Right kidney (tissue), 9 donors: ENCODE measurements at places on chromosomes 4 and X.

DNA sequence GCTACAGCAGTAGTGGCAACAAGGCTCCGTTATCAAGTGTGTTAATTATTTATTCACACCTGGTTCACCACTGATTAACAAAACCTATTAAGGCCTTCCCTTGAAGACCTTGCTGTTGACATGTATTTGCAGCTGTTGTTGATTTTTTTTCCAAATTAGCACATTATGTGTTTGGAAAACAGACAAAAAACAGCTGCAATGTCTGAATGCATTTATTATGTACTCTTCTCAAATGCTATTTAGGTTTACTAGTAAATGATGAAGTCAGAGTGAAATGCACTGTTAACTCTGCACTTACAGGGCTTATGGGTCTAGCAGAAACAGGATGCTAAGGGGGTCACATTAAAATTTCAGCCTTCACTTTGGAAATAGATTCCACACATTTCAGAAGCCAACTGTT, 99.5 kb upstream of the PCDH7 start:
- no peak for DNase-seq

- no peak for DNase-seq
These were observed 949.0 kb downstream of the CCSER1 start for GRCh38 chr4:91076147-91076546.

- DNase-seq = no peak
These were observed 21.6 kb downstream of the CCNG2 start for GRCh38 chr4:77178560-77178959.

- no peak for DNase-seq
These were observed 108.8 kb upstream of the STIM2 start for GRCh38 chr4:26751838-26752237.

GRCh38 chrX:76520273-76521054, 93.0 kb downstream of the MAGEE1 start:
- no peak for DNase-seq

DNA sequence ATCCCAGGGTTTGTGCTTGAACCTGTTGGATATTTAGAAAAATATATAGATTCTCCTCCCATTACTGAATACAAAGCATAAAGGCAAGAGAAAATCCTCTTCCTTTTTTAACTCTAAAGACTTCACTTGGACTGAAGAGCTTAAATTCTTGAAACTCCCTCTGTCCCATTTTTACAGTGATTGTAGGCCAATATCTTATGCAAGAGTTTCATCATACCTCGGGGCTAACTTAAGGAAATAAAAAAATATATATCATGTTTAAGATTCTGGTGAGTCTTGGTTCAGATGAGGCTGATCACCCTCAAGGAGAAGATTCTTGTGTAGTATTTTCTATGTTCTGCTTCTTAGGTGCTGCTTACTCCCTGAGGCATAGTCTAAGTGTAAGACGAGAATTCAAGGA, 1449.6 kb downstream of the C4orf33 start:
- no peak for DNase-seq

GRCh38 chrX:70264784-70265183, 3.4 kb upstream of the ARR3 start:
- DNase-seq = no peak

DNA sequence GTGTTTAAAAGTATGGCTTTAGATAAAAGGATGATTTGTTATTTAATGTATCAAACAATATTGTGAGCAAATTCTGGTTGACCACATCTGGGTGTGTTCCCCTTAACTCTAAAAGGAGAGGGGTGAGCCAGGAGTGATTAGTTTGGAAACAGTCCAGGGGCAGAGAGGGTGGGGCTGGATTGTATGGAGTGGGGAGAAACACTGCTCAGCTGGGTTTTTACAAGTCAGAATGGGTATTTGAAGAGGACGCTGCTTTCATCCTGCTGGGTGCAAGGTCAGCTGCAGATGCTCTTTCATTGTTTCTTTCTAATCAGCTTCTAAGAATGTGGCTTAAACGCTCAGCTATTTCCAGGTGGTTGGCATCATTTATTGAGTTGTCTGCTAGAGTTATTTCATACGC, 82.8 kb upstream of the LIMCH1 start:
- no peak for DNase-seq

GRCh38 chr4:136985683-136986082, 546.6 kb downstream of the PCDH18 start:
- no peak for DNase-seq

DNA sequence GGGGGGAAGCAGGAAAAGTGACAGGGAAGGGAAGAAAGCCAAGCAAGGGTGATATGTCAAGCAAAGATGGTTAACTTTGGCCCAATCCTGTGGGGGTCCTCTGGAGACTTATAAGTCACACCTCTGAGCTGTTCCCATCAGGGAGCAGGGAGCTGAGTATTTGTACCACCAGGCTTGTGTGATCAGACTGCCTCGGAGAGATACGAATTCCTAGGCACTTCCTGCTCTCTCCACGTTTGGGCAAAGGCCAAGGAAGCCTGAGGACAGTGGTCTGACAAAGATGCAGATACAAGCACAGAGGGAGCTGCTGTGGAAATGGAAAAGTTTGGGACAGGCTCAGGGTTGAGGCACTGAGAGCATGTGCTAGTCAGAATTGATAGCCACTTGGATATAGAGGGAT, 10.4 kb upstream of the PPP3CA start:
- no peak for DNase-seq

GRCh38 chrX:97189668-97190067, 306.0 kb downstream of the RPA4 start:
- no peak for DNase-seq

GRCh38 chrX:65035446-65035770, 59.2 kb upstream of the ZC4H2 start:
- DNase-seq = no peak

DNA sequence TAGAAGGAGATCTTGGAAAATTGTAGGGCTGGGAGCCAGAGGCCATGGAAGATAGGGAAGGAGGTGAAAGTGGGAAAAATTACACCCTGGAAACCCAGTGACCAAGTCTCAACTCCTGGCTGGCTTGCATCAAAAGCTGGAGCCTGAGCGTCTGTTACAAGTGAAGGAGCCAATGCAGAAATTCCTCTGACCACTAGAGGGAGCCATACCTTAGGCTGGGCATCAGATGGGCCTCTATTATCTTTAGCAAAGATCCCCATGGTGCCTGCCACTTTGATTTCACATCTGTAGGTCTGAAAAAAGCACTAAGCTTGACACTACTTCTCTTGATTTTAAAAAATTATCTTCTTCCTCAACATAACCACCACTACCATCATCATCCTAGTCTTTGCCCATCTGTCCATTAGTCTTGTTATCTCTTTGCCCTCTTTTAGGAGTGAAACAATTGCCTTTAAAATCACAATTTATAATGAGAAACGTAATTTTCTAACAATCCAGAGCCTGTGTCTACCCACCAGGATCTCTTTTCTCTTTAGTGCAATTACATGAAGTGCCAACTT, 62.9 kb downstream of the ANAPC4 start:
- peak; percentile 41 for DNase-seq

- DNase-seq = peak; percentile 33
These were observed 80.2 kb upstream of the CBLL2 start for GRCh38 chrX:22192419-22193060.

- peak; percentile 84 for DNase-seq
These were observed at the start of gene BMPR1B for GRCh38 chr4:94757192-94758140. BMPR1B (plus strand) TSS chr4:94757955; CDS start chr4:95104425, 346,470 bp downstream.

DNA sequence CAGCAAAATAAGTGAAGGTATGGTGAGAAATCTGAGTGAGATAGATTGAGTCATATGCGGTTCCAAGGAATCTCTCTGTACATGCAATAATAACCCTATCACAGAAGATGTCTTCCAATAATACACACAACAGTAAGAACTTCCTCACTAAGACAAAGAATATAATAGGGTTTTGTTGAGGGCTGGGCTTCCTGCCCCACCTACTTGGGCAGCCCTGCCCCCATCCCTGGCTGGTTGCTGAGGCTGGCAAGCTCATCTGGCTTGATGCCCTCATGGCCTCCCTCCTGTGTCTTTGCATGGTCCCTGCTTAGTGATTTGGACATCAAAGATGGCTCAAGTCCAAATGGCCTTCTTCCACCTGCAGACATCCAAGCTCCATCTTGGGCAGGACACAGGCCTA, 2.7 kb downstream of the GEMIN8 start:
- DNase-seq = no peak

DNA sequence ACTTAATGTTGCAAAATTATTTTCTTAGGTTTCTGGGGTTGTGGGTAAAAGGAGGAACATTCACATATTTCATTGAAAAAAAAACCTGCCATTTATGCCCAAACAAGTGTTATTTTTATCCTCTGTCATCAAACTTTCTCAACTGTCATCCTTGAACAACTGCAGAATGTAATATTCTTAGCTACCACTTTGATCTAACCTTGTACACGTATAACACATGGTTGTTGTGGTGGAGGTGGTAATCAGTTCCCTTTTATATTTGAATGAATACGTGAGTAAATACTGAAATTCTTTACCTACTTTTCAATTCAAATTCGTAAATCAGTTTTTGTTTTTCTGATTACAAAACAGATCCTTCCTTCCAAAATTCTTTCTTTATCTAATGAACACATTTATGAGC, 3.8 kb upstream of the AMMECR1 start:
- DNase-seq = no peak

GRCh38 chrX:153476666-153477363, 6.4 kb upstream of the HAUS7 start:
- DNase-seq = no peak

DNA sequence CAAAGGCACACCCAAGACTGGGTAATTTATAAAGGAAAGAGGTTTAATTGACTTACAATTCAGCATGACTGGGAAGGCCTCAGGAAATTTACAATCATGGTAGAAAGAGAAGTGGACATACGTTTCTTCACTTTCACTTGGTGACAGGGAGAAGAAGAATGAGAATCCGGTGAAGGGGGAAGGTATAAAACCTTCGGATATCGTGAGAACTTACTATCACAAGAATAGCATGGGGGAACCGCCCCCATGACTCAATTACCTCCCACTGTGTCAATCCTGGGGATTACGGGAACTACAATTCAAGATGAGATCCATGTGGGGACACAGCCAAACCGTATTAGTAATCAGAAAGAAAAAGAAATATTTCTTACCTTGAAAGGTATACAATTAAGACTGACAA, 782.9 kb upstream of the HS3ST1 start:
- no peak for DNase-seq

DNA sequence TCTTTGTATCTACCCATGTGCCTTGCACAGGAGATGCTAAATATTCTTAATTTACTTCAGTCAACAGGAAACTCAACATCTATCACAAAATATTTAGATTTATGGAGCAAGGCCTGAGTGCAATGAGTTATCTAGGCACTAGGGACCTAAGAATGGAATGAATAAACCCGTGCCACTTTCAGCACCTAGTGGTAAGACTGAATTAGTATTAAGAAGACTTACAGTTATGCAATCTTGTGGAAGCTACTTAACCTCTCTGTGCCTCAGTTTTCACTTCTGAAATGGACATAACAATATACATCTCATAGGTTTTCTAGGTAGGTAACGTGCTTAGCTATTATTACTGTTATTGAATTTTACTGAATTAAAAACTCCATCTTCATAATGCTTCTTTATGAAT, 144.6 kb upstream of the MAP3K15 start:
- no peak for DNase-seq

- no peak for DNase-seq
These were observed 69.7 kb upstream of the EGFL6 start for GRCh38 chrX:13499736-13500135.

DNA sequence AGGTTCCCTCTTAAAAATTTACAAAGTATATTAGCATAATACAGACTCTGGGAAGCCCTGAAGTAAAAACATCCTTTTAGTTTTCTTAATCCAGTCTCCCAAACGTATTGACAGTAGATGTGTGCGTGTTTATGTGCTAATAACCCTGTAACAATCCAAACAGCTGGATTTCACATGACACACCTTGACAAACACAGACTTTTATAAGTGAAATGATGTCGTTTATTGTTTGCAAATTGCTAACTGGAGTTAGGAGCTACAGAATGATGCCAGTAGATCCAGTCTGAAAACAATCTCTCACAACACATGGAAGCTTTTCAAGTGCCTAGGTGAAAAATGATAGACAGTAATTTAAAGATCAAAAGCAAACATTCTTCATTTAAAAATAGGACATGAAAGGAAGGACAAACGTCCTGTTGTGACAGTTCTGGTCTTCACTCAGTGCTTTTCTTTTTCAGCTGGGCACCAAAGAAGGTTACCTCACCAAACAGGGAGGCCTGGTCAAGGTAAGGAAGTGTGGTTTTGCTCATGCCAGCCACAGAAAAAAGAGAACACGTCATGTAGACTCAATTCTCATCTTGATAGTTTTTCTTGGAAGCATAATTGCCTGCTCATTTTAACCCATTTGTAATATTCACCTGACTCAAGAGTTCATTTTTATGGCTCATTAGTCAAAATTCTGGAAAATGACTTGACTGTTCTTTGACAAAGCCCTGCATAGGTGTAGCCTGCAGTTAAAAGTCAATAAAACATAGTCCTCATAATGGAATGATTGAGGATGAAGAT, 32.9 kb downstream of the LAMTOR3 start:
- no peak for DNase-seq

- no peak for DNase-seq
These were observed 101.2 kb upstream of the MYOZ2 start for GRCh38 chr4:119034276-119035008.

DNA sequence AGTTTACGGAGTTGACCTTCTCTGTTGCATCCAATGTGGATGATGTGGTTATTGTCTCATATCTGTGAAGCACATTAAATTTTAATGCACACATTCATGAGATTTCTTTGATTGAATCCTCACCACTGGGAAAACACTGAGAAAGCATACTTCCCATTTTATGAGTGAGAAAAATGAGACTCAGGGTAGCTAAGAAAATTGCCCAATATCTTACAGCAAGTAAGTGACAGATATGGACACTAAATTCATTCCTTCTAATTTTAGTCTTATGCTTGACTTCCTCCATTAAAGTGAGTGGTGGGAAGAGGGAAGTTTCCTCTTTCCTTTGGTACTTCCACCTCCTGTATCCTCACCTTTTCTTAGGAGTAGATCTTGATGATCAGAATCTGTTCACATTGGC, 504.8 kb upstream of the BOD1L1 start:
- no peak for DNase-seq

- DNase-seq = peak; percentile 21
These were observed 51.9 kb upstream of the DHRSX start for GRCh38 chrX:2552621-2553201.

DNA sequence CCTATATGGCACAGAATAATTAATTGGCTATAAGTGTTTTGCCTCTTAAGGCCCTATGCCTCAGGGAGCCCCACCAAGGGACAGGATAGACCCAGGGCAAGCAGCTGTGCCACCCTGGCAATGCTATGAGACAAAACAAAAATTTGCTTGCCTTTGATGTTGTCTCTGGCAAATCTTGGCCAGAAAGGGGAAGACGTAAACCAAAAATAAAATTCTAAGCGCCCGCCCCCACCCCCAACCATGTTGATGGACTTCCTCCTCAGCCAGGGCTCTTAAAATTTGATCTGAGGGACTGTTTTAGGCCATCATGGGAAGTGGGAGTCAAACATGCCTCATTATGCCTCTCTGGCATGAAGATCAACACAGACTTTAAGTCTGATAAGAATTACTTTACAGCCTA, 130.5 kb upstream of the APOOL start:
- no peak for DNase-seq

DNA sequence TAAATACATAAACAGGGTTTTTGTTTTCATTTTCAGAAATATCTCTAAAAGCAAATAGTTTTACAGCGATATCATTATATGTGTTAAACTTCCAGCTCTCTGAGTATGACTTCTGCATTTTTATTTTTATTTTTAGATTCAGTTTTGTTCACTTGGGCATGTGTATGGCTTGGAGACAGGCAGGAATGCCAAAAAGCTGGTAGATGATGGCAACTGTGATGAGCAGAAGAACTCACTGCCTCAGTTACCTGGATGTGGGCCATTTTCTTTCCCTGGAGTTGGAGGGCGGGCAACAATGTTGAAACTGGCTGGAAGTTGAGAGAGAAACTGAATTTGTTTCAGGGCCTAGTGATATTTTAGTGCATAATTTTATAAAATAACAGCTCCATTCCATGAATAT, 266.4 kb downstream of the ARHGAP24 start:
- no peak for DNase-seq
